Activated T-cell treated with anti-CD3 and anti-CD28 coated beads for 48 hours (primary cell): ENCODE measurements at places on chromosomes 12 and 14.

- no peak for DNase-seq
Measured at GRCh38 chr14:54127526-54127925, 170.9 kb upstream of the BMP4 start.

DNA sequence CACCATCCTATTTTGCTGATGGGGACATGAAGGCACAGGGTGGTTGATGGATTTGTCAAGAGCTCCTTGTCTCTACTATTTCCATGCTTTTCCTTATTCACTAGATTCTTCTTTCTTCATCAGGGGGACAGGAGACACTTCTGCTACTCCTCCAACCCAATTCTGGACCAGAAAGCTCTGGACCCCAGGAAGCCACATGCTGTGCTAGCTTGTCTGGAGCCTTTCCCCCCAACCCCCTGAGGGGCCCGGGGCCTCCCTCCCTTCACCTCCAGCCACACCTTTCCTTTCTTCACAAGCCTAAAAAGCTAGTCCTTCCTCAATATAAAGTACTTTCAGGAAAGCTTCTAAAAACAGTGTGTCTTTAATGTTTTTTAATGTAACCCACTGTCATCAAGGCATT is 75.1 kb upstream of the CAPRIN2 start:
- DNase-seq, result no peak

DNA sequence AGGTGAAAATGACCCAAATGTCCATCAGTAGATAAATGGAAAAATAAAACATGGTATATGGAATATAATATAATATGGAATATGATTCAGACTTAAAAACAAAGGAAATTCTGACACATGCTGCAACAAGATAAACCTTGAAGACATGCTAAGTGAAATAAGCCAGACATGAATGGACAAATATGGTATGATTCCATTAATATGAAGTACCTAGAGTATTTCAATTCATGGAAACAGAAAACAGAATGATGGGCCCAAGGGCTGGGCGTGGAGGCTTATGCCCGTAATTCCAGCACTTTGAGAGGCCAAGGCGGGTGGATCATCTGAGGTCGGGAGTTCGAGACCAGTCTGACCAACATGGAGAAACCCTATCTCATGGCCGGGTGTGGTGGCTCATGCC is 22.7 kb upstream of the ORAI1 start:
- no peak for DNase-seq

GRCh38 chr14:68627050-68627867 is 165.6 kb downstream of the ZFP36L1 start:
- no peak for DNase-seq

GRCh38 chr14:100400115-100400514 is 77.0 kb downstream of the SLC25A47 start:
- no peak for DNase-seq
